Pons (tissue), 1 donor: ENCODE measurements at places on chromosomes 1 and 21.

- DNase-seq = no peak
Measured at GRCh38 chr1:151537112-151537511, 3.0 kb upstream of the TUFT1 start.

GRCh38 chr21:32484706-32485380 is 72.3 kb downstream of the EVA1C start:
- DNase-seq = peak; percentile 83

GRCh38 chr21:38771536-38771935 is 34.2 kb upstream of the ETS2 start:
- DNase-seq = no peak

GRCh38 chr1:152448496-152448895 is 34.4 kb upstream of the CRNN start:
- DNase-seq = no peak

DNA sequence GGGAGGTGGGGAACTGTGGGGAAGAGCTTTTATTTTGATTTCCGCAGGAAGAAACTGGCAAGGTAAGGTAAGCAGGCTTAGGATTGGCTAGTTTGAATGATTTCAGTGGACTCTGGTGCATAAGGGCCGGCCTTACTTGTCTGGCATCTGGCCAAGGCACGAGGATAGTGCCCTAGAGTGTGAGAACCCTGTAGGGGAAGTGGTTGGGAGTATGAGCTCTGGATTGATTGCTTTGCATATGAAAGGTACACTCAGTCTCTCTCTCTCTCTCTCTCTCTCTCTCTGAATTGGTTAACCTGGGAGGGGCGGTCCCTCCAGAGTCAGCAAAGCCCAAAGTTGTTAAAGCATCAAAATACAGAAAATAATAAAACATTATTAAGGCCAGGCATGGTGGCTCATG is 463.0 kb downstream of the SIPA1L2 start:
- DNase-seq = peak; percentile 10

GRCh38 chr1:156992215-156992614 is 53.3 kb downstream of the ARHGEF11 start:
- no peak for DNase-seq

- DNase-seq = no peak
Measured at GRCh38 chr1:146029117-146029516, 7.6 kb upstream of the HJV start.

DNA sequence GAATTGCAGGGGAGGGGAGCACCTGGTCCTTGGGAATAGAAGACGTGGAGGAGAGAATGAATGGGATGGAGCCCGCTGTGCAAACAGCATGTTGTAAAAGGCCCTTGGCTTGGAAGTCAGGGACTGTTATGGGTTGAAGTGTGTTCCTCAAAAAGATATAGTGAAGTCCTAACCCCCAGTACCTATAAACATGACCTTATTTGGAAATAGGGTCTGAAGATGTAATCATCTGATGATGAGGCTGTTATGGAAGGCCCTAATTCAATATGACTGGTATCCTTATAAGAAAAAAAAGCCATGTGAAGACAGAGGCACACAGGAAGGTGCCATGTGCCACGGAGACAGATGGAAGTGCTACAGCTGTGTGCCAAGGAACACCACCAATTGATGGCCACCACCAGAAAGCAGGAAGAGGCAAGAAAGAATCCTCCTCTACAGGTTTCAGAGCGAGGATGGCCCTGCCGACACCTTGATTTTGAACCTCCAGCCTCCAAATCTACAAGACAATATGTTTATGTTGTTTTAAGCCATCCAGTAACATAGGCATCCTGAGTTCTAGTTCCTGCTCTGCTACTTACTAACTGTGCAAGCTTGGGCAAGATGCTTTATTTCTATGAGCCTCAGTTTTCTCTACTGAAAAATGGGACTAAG is 51.2 kb downstream of the LRRN2 start:
- DNase-seq = no peak

- no peak for DNase-seq
Measured at GRCh38 chr1:210620867-210621488, 292.3 kb downstream of the HHAT start.

GRCh38 chr1:171220081-171220420 is 28.2 kb upstream of the FMO1 start:
- no peak for DNase-seq

DNA sequence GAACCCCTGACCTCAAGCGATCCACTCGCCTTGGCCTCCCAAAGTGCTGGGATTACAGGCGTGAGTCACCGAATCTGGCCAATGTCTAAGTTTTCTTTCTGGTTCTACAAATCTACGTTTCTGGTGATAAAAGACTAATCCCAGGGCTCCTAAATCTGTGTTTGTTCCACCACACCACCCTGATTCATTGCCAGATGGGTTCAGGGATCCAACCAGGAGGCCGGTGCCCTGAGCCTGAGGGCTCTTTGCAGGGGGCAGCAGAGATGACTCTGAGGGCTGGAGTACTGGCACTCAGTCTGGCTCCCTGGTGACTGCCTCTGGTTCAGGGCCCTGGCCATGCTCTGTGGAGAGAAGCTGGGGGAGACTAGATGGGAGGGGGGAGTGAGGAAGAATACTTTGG is 10.5 kb upstream of the OPRD1 start:
- DNase-seq = no peak

GRCh38 chr1:116110567-116111523 is at the start of gene MAB21L3:
Gene MAB21L3, plus strand, starts transcription at chr1:116111399. Its CDS starts 1,217 bp downstream, at chr1:116112616.
- DNase-seq = no peak

- no peak for DNase-seq
Measured at GRCh38 chr1:227791425-227792143, 23.9 kb upstream of the PRSS38 start.

- peak; percentile 85 for DNase-seq
Measured at GRCh38 chr1:234599617-234600417, 10.2 kb downstream of the IRF2BP2 start.

DNA sequence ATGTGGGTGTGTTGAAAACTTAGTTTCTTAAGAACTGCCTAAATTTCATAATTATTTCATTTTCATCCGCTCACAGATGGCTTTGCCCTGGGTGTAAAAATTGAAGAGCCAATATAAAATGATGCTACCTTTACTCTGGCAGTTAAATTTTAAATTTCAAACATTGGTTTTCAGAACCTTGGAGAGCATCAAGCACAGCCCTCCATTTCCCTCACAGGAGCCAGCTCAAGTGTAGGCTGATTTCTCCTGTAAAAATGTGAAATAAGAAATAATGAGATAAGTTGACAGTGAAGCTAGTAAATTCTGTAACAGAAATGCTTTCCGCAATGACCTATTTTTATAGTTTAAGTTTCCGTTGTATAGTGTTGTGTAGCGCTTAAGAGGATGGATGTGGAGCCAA is 53.9 kb upstream of the AKT3 start:
- no peak for DNase-seq

DNA sequence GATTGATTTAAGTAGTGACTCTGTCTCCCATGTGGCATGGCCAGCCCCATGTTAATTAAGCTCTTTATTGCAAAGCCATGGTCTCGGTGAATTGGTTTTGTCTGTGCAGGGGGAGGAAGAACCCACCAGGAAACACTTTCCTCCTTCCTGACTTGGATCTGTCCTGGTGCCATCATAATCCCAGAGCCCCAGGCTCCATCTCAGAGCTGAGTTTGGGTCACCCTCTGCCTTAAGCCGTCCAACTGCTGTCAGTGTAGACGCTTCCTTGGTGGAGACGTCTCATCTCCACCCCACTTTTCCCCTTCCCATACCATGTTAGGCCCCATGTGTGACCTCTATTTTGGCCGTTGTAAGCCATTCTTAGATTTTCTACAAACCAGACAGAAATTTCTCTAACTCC is 36.0 kb upstream of the COL6A2 start:
- no peak for DNase-seq

DNA sequence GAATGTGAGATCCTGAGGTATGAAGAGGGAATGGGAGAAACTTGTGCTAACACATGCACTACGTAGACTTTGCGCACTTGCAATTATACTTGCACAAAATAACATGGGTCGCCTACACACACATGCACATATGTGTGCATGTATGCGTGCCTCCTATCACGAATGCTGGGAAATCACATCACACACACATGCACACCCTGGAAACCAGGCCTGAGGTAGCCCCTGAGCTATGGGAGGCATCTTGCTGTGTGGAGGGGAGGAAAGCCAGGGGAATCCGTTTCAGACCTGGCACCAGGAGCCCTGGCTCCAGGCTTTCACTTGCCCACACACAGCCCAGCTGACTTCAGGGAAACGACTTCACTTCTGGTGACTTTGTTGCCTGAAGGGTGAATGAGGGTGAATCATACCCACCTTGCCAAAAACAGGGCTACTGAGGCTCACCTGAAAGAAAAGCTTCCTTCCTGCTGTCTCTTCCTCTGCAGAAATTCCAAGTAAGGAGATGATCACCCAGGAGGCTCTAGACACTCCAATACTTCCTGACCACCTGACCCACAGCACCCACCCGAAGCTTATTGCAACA is 136.0 kb upstream of the NGF start:
- DNase-seq = no peak
